GOT3 (cell line): ENCODE measurements at places on chromosomes 2 and 18.

DNA sequence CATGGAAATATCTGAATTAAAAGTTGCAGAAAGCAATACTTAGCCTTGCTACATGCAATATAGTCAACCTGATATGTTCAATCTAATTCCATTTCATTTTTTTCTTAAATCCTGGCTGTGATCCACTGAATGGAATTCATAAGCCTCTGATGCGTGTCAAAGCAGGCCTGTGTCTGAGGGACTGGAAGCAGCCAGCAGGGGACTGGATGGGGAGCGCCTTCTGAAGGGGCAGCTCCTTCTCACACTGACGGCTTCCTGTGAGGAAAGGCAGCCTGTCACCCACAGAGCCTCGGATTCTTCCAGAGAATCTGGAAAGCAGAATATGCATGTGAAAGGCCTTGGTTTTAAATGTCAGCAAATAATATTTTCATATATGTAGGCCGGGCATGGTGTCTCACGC, 73.5 kb downstream of the KCNF1 start:
- no peak for DNase-seq

DNA sequence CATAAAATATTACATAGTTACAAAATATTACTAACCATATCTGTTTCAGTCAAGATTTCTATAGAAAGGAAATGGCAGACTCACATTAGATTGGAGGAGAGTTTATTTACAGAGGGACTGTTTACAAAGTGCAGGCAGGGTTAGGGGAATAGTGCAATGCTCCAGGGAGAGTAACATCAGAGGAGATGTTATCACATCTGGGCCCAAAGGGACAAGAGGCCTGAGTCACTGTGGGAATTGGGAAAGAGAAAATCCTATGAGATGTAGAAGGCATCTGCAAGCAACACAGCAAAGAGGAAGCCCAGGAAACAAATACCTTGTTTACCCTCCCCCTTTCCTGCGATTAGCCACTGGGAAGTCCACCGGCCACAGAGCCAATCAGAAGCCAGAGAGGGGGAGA, 227.3 kb upstream of the TANK start:
- DNase-seq = no peak

- no peak for DNase-seq
Observed at GRCh38 chr2:429575-430254, 141.8 kb upstream of the ALKAL2 start.

- DNase-seq = no peak
Observed at GRCh38 chr2:44780406-44780805, 161.1 kb upstream of the SIX3 start.

GRCh38 chr18:10231220-10231619, 223.2 kb upstream of the APCDD1 start:
- DNase-seq = no peak

DNA sequence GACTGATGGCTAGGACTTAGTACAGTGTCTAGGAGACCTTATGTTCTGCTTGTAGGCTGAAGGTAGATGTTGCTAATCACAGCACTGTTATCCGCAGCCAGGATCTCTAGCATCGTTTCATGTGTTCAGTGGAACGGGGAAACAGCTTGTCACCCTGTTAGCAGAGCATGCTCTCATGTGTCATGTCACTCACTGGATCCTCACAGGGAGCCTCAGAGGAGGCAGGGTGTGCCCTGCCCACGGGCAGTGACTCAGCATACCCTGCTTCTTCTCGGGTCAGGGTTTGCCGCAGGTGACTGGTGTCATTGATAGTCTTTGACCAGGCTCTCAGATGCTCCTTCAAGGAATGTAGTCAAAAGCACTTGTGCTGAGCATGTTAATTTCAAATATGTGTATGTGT, 44.4 kb downstream of the RPIA start:
- DNase-seq = no peak

DNA sequence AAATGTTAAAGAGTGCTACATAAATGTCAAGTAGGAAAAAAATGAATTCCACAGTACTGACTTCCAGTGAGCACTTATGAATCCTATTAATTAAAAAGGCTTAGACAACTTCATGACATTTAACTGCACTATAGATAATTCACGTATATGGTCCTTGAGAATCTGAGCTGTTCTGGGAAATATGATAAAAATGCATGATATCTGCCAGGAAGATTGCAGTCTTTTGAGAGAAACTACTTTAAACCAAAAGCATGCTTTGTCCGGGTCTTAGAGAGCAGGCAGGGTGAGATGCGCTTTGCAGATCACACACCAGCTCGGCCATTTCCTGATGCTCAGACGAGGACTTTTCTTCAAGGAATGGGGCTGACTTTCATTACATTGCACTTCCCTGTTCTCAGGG, 42.6 kb downstream of the CMPK2 start:
- DNase-seq = no peak

GRCh38 chr2:188129677-188130076, 162.0 kb upstream of the GULP1 start:
- DNase-seq = no peak

DNA sequence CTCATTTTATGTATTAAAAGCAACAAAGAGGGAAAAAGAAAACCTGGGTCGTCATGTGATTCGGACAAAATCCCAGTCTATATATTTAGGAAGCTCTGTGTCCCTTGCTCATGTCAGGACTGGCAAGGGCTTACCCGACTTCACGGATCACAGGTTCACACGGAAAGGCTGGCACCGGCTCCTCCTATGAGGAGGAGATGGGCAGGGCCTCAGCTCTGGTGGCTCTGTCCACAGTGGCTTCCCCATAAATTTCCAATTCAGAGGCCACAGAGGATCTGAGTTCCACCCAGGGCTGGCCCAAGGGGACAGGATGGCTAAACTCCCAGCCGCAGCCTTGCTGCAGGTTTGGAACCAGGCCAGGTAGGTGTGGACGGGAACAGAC, 186.8 kb downstream of the BCL2 start:
- DNase-seq = no peak

GRCh38 chr2:36147670-36148390, 207.7 kb upstream of the CRIM1 start:
- DNase-seq = no peak

DNA sequence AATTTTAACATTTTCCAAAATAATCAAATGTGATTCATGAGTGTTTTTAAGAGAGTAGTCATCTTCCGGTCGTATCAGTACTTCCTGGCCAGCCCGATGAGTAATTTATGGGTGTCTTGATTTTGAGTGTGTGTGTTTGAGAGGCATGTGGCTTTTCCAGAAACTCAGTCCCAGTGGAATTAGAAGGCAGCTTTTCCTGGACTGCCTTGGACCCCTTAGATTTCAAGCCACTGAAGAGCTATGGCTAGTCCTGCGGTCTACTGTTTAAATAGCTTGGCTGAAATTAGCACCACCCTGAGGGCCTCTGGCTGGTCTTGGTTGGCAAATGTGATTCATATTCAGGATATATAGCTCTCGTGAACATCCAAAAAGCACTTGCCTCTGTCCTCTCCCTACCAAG, 59.4 kb downstream of the HK2 start:
- no peak for DNase-seq

DNA sequence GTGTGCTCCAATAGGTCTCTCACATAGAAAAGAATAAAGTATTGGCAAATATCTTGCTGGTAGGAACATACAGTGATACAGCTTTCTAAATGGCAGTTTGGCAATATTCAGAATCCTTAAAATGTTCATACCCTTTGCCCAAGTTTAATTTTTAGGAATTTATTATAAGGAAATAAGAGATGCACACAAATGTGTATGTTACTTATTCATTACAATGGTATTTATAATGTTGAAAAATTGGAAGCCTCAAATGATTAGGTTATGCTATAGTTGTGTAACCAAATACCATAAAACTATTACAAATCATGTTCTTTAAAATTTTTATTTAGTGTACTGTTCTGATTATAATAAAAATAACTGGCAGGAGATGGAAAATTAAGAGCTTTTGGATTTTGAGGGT, 196.8 kb downstream of the MCFD2 start:
- no peak for DNase-seq

DNA sequence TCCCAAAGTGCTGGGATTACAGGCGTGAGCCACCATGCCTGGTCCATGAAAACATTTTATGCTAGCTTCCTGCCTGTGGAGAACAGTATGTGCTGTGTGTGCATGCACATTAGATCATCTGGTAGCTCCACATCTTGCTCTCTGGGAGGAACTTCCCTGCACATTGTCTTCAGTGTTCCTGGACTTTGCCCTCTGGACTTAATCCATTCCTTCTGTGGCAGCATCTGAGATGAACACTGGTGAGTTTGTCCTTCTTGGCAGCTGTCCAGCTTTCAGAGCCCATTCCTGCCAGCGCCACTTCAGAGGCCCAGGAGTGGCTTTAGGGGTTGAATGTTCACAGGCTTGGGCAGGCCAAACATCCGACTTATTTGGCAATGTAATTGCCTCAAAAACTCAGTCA, 65.2 kb downstream of the POU3F3 start:
- no peak for DNase-seq

GRCh38 chr2:66915237-66915636, 480.3 kb downstream of the MEIS1 start:
- DNase-seq = no peak

DNA sequence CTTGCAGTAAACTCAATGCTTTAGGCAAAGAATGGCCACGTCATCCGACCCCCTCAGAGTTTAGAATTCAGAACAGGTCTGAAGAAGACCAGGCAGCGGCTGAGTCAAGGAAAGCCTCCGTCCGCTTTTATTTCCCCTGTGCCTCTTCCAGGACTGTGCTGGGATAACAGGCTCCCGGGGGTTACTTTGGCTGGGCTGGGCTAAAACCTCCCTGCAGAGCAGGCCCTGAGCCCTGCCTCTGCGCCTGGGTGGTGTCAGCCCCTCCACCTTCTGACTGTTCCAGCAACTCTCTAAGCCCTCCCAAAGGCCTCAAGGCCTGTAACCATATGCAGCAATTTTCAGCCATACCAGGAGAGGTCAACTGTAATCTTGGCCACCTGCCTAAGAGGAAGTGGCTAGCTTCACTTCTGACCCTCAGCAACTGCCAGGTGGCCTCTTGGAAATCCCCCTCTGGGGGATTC, 166.5 kb downstream of the RPIA start:
- DNase-seq = no peak

- no peak for DNase-seq
Observed at GRCh38 chr2:84996909-84997308, 25.9 kb downstream of the KCMF1 start.

DNA sequence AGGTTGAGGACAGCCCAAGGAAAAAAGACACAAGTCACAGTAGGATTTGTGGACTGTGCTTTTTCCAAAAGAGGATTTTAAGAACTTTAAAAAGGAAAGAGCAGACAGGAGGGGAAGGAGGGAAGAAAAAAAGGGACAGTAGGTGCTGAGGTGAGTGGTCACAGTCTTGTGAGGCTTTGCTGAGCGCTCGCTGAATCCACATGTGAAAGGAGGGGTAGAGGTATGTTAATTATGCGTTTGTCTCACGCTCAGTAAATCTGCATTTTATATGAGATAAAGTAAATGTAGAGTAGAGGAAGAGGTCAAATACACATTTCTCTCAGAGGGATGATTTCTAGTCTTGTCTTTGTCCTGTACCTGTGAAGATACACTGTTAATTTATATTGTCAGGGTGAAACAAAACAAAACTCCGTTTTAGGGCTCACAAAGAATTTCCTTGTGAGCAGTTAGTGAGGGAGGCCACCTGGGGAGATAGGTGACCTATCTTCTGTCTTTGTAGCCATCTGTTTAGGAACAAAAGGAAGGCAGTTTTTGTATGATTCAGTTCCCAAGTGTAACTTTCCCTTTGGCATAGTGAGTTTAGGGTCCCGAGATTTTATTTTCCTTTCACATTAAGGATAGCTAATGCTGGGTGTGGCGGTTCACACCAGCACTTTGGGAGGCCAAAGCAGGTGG, 25.3 kb downstream of the GNAL start:
- DNase-seq = no peak

GRCh38 chr2:189116979-189117378, 62.6 kb downstream of the COL5A2 start:
- no peak for DNase-seq

- DNase-seq = no peak
Observed at GRCh38 chr2:59905731-59906130, 647.7 kb downstream of the BCL11A start.

GRCh38 chr2:25323042-25323514, 18.6 kb downstream of the DNMT3A start:
- DNase-seq = no peak

DNA sequence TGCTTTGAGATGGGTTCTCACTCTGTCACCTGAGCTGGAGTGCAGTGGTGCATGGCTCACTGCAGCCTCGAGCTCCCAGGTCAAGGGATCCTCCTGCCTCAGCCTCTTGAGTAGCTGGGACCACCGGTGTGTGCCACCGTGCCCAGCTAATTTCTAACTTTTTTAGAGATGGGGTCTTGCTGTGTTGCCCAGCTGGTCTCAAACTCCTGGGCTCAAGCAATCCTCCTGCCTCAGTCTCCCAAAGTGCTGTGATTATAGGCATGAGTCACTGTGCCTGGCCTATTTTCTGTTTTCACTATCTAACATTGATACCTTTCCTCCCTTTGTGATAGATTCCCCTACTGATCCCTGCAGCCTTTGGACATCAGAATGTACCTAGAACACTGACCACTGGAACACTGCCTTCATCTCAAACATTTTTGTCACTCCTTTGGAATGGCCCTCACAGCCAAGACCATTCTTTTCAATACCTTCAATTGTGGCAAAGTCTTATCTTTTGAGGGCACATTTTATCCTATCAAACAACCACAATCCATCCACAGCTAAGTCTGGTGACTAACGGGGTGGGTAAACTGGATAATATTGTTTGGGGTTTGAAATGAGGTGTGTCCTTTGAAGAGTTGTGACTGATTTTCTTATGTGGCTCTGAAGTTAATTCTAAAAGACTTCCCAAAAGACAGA, 43.7 kb downstream of the EPAS1 start:
- no peak for DNase-seq

GRCh38 chr2:140584471-140584870, 1546.3 kb downstream of the LRP1B start:
- no peak for DNase-seq
